ENCODE measurements at places on chromosomes 2 and 18. TPM values are rescaled to one million over a fixed set of nuclear protein-coding genes. Genes with fewer than 3 reads are reported as not detected.

GRCh38 chr2:132503701-132504100, 87.1 kb downstream of the GPR39 start:
- H3K27ac ChIP-seq: no peak overlapping the region
- H3K27me3 ChIP-seq: no peaks in the 10 kb centered on the region
- no peaks in the 10 kb centered on the region for H3K4me1 ChIP-seq
- DNase-seq: no peak

GRCh38 chr2:162591403-162592083, 247.0 kb downstream of the KCNH7 start:
- H3K4me1 ChIP-seq: no peaks in the 10 kb centered on the region
- no peaks in the 10 kb centered on the region for H3K27me3 ChIP-seq
- DNase-seq: no peak
- H3K36me3 ChIP-seq: no peaks in the 10 kb centered on the region
- H3K27ac ChIP-seq: no peak overlapping the region

DNA sequence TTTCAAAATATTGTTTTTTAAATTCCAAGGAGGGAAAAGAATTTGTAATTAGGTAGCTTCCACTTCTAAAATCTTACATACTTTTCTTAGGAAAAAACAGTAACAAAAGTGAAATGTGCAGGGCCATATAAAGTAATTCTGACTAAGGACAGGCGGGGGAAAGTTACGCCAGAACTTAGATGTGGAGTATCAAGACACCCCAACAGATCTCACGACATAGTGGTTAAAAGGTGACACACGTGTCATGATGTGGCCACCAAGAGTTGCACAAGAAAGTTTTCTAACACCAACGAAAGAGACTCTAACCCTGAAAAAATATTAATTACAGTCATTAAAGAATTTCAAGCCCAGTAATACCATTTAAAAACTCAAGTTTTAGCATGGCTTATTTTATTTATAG, 51.0 kb downstream of the KIDINS220 start:
- H3K27me3 ChIP-seq: no peaks in the 10 kb centered on the region
- no peak overlapping the region for H3K4me3 ChIP-seq
- H3K27ac ChIP-seq: no peak overlapping the region
- DNase-seq: no peak

DNA sequence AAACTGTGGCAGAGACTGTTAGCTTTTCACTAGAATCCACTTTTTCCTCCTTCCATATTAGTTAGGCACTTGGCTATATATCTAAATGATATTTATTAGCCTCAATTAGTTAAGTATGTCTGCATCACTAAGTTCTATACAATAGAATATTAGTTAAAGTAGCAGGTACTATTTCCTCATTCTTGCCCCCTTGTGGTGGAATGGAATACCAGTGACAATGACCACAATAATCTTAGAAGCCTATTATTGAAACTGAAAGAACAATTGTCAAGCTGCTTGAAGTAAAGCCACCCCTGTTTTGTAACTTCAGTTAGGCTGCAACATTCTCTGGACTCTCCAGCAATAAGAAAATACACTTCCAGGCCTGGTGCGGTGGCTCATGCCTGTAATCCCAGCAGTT, 476.3 kb upstream of the VWC2L start:
- no peak overlapping the region for H3K4me3 ChIP-seq
- no peaks in the 10 kb centered on the region for H3K4me1 ChIP-seq
- no peaks in the 10 kb centered on the region for H3K36me3 ChIP-seq
- H3K27ac ChIP-seq: no peak overlapping the region

DNA sequence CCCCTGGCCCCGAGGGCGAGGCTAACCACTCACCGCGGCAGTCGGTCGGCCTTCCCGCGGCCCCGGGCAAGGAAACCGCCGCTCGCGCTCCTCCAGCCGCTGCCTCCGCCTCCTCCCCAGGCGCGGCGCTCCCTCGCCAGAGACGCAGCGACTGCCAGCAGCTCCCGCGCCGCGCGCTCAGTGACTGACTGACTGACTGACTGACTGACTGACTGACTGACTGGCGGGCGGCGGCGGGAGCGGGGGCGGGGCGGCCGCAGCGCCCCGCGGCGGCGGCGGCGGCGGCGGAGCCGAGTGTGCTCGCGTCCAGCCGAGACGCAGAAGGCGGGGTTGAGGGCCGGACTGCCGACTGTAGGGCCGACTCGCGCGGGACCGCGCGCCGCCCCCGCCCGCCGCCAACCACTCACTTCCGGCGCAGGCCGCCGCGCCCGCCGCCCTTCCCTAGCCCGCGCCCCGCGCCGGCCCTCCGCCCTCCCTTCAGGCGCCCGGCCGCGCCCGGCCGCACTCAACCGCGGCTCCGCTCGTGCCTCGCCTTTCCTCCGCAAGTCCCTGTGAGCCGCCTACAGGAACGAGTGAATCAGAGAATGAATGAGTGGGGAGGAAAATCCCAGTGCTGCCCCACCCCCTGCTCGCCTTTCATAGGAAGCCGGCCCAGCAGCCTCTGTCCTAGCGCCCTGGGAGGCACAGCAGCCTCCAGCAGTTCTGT, at the start of gene RAPH1:
RAPH1 (minus strand) TSS at position 224 of the 706 bp plus-strand sequence. CDS start 39,948 bp downstream, outside the sequence.
- no peaks in the 10 kb centered on the region for H3K27me3 ChIP-seq
- H3K4me1 ChIP-seq: peaks cover 18% of the 10 kb centered on the region
- H3K4me3 ChIP-seq: peak within 1 kb of the TSS; percentile 93
- H3K36me3 ChIP-seq: no peaks in the 10 kb centered on the region
- DNase-seq: peak; percentile 85

Gene RAPGEF4
- 8.8 TPM for total RNA-seq

Gene SLC14A1
- not detected for total RNA-seq

Gene MAP3K2
- 25.7 TPM for total RNA-seq
